A549 treated with Hydrocortisone at 1 μM for 4 hours (cell line): ENCODE measurements at places on chromosomes 2 and 18. TPM values are rescaled to one million over a fixed set of nuclear protein-coding genes. Genes with fewer than 3 reads are reported as not detected.

The C18orf63 gene
- not detected in 5 replicates for total RNA-seq

The SERPINB12 gene
- total RNA-seq = not detected in 5 replicates

The PLEK gene
- total RNA-seq = not detected in 5 replicates

The TAF1B gene
- 25.0 to 45.0 TPM (median 25.7 TPM) in 5 replicates for total RNA-seq

The SPATA3 gene
- not detected in 5 replicates for total RNA-seq
